ENCODE measurements at places on chromosomes 3 and 15. TPM values are rescaled to one million over a fixed set of nuclear protein-coding genes. Genes with fewer than 3 reads are reported as not detected.

Gene ADGRG7
- not detected for total RNA-seq

Gene CLRN1
- not detected for total RNA-seq

Gene KIF7
- 1.2 TPM for total RNA-seq

Gene ACSBG1
- total RNA-seq = not detected

Gene OR5K2
- total RNA-seq = not detected

Gene GABRR3
- not detected for total RNA-seq

Gene SMCO1
- not detected for total RNA-seq

Gene ZNF502
- 2.2 TPM for total RNA-seq

Gene CLDN16
- total RNA-seq = not detected

Gene IMPG2
- total RNA-seq = 0.69 TPM

Gene ELL3
- total RNA-seq = 1.5 TPM

Gene GATA2
- 13.7 TPM for total RNA-seq

Gene ESYT3
- total RNA-seq = not detected

Gene CORO2B
- 0.98 TPM for total RNA-seq

Gene RTP3
- total RNA-seq = not detected

Gene ISL2
- total RNA-seq = 0.69 TPM

Gene COX5A
- 50.9 TPM for total RNA-seq

Gene PP2D1
- total RNA-seq = not detected

Gene FAM98B
- total RNA-seq = 6.6 TPM

Gene RAB43
- 63.6 TPM for total RNA-seq

Gene FEZF2
- total RNA-seq = not detected

Gene TICRR
- total RNA-seq = 0.69 TPM

Gene PPM1M
- 16.6 TPM for total RNA-seq

Gene GORASP1
- total RNA-seq = 27.1 TPM

Gene OSTN
- not detected for total RNA-seq

Gene CEMIP
- 0.17 TPM for total RNA-seq

Gene SERINC4
- not detected for total RNA-seq

Gene PARP3
- 4.7 TPM for total RNA-seq

Gene CLSTN2
- under 0.01 TPM for total RNA-seq

Gene B3GNT5
- 39.0 TPM for total RNA-seq

All from dermis lymphatic vessel endothelial cell (primary cell).